ENCODE measurements at places on chromosomes 7 and 10.

GRCh38 chr10:105742923-105743322 is 1101.8 kb downstream of the SORCS3 start:
- DNase-seq = no peak

DNA sequence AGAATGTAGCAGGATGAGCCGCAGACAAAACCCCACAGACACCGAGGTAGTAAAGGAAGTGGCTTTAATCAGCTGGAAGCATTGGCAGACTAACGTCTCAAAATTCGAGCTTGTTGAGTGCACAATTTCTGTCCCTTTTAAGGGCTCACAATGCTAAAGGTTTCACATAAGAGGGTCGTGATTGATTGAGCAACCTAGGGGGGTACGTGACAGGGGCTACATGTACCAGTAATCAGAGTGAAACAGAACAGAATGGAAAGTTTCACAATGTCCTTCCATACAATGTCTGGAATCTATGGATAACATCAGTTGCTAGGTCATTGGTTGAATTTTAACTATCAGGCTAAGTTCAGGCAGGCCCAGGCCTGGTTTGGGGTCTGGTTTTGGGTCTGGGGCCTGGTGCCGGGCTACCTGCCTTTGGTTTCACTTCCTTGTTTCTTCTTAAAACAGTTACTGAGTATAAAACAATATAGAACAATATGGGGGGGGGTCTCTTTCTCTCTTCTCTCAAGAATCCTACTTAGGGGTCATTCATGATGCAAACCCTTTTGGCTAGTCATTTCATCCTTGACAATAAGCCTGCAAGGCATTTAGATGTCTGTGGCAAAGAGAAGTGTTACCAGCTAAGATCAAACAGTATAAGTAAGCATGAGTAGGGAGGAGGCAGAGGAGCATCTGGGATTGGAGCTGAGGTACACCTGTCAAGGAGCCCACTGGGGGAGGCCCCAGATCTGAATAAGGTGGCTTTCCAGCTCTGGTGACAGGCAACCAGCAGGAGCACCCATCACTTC is 364.1 kb downstream of the TNS3 start:
- no peak for DNase-seq

DNA sequence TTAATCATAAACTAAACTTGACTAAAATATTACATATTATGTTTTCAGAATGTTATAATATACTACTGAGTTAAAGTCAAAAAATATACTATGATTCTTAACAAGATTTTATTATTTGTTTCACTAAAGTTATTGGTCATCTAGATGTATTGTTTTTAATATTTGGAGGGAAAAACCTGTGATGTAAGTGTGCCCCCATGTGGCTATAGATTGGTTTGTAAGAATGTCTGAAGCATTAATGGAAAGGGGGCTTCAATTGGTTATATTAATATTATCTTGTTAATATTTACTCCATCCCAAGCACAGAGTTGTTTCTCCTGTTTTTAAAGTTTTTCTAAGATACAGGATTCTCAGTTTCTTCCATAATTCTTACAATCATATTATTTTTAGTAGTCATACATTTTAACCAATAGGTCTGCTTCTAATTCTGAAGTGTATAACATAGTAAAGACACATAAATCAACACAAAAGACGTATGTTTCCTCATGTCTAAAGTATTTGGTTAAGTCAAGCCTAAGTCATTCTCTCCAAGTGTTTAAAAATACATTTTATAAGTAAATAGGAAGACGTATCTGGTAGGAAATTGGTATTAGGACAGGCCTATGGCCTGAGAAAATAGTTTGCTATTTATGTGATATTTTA is 58.0 kb downstream of the GNAT3 start:
- DNase-seq = no peak

DNA sequence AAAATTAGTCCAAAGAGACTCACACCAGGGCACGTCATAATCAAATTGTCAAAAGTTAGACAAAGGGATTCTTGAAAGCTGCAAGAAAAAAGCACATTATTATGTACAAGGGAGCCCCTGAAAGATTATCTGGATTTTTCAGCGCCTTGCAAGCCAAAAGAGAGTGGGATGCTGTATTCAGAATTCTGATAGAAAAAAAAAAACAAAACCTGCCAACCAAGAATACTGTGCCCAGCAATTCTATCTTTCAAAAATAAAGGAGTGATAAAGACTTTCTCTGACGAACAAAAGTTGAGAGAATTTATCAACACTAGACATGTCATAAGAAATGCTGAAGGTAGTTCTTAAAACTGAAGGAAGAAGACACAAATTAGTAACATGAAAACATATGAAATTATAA is 240.2 kb downstream of the SNX13 start:
- no peak for DNase-seq

- no peak for DNase-seq
These were observed 655.8 kb upstream of the ANKRD30A start for GRCh38 chr10:36469585-36469984.

GRCh38 chr7:77282897-77283296 is 83.3 kb upstream of the FGL2 start:
- DNase-seq = no peak

GRCh38 chr7:115868369-115868768 is 162.2 kb downstream of the TFEC start:
- DNase-seq = no peak

DNA sequence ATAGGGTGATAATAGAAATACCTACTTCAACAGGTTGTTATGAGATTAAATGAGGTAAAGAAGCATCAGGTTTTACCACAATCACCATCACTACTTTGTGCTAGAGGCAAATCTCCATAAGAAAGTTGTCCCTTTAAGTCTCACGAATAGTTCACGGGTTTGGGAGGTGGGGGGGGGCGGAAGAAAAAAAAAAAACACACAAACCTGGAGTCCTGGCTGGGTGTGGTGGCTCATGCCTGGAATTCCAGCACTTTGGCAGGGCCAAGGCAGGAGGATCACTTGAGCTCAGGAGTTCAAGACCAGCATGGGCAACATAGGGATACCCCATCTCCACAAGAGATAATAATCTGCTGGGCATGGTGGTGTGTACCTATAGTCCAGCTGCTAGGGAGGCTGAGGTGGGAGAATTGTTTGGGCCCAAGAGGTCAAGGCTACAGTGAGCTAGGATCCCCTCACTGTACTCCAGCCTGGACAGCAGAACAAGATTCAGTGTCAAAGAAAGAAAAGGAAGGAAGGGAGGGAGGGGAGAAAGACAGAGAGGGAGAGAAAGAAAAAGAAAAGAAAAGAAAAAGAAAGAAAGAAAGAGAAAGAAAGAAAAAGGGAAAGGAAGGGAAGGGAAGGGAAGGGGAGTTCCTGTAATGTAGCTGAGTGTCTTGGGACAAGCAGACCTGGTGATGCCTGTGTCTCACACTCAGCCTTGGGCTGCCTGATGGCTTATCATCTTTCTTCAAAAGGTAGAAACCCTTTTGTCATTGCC is 231.4 kb downstream of the CREB5 start:
- no peak for DNase-seq
